ENCODE measurements at places on chromosomes 4 and X.

GRCh38 chr4:6226506-6226905 is 26.2 kb upstream of the JAKMIP1 start:
- H3K27me3 ChIP-seq = peaks cover 23% of the 10 kb centered on the region
- H3K27ac ChIP-seq = no peak overlapping the region
- no peak overlapping the region for H3K4me3 ChIP-seq
- H3K36me3 ChIP-seq = no peaks in the 10 kb centered on the region

DNA sequence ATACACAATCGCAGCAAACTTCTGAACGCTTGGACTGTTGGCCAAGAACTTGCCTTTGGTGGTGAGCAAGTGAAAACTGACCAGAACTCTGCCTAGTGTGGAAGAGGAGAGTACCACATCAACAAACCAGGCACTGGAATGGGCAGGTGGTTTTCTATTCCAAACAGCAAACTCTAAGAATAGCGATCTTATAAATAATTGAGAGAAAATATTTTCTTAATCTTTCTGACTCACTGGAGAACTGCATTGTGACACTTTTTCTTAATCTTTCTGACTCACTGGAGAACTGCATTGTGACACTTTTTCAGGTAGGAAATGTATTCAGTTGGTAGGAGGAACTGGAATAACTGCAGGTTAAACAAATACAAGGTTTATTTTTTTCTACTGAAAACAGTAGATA is 57.0 kb upstream of the SORBS2 start:
- no peak overlapping the region for H3K4me3 ChIP-seq
- no peaks in the 10 kb centered on the region for H3K36me3 ChIP-seq
- H3K27ac ChIP-seq = no peak overlapping the region
- no peaks in the 10 kb centered on the region for H3K4me1 ChIP-seq
- no peaks in the 10 kb centered on the region for H3K27me3 ChIP-seq

DNA sequence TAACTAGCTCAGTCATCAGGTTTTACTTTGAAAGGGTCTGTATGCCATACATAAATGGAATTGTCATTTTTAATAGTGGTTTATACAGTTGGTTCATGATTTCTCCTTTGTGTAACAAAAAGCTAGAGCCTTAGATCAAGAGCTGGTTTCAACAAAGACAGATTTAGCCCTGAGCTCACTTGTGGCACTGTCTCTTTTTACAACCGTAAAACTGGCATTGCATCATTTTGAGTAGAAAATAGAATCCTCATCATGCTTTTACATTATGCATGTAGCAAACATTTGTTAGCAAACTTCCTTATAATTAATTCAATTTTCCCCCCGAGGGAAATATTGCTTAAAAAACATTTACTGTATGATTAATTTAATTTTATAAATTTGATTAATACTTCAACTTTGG is 1871.5 kb downstream of the ARAP2 start:
- no peaks in the 10 kb centered on the region for H3K4me1 ChIP-seq
- H3K4me3 ChIP-seq = no peak overlapping the region
- no peak overlapping the region for H3K27ac ChIP-seq
- H3K27me3 ChIP-seq = no peaks in the 10 kb centered on the region

DNA sequence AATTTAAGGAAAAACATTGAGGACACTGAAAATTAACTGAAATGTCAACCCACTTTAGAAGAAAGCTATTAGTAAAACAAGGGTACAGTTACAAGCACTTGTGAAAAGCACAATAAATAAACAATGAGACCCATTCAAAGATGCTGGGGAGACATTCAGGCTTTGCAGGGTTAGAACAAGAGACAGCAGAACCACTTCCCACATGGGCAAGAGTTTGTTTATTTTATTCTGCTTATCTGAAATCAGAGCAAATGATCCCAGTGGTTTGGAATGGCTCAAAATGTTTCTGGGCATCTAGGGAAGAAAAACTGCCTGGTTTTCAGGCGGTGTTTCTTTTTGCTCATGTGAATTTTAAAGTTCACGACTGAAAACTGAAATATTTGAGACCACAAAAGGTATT is 42.4 kb downstream of the PPP3CA start:
- DNase-seq = no peak
- H3K4me3 ChIP-seq = no peak overlapping the region
- H3K27ac ChIP-seq = no peak overlapping the region
- no peaks in the 10 kb centered on the region for H3K27me3 ChIP-seq
- H3K36me3 ChIP-seq = no peaks in the 10 kb centered on the region
- peaks cover 32% of the 10 kb centered on the region for H3K4me1 ChIP-seq

DNA sequence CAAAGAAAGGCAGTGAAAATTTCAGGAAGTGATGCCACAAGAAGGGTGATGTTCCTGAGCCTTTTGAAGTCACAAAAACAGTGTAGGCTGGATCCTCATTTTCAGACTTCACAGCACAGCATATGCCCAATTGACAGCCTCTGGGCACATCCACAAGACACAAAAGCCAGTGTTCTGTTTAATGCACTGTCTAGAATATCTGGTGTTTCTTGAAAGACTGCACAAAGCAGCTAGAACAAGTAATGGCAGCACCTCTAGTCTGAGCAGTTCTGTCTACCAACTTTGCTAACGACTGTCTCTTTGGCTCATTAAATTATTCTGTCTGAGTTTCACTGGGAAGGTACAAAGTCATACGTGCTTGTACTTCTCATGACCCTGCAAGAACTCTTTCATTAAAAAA is 417.1 kb upstream of the GALNT7 start:
- no peaks in the 10 kb centered on the region for H3K27me3 ChIP-seq
- DNase-seq = no peak
- H3K27ac ChIP-seq = no peak overlapping the region
- no peaks in the 10 kb centered on the region for H3K4me1 ChIP-seq
- no peak overlapping the region for H3K4me3 ChIP-seq
- no peaks in the 10 kb centered on the region for H3K36me3 ChIP-seq

- no peak overlapping the region for H3K4me3 ChIP-seq
- no peak for DNase-seq
- H3K27me3 ChIP-seq = no peaks in the 10 kb centered on the region
- no peaks in the 10 kb centered on the region for H3K4me1 ChIP-seq
- no peak overlapping the region for H3K27ac ChIP-seq
Observed at GRCh38 chrX:95350774-95351488, 1333.7 kb upstream of the DIAPH2 start.

DNA sequence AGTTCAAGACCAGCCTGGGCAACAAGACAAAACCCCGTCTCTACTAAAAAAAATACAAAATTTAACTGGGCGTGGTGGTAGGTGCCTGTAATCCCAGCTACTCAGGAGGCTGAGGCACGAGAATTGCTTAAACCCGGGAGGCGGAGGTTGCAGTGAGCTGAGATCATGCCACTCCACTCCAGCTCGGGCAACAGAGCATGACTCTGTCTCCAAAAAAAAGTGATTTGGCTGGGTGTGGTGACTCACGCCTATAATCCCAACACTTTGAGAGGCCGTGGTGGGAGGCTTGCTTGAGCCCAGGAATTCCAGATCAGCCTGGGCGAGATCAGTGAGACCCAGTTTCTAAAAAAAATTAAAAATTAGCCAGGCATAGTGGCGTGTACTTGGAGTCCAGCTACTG is 4.1 kb downstream of the OPHN1 start:
- H3K4me1 ChIP-seq = no peaks in the 10 kb centered on the region
- H3K36me3 ChIP-seq = no peaks in the 10 kb centered on the region
- no peak overlapping the region for H3K27ac ChIP-seq
- H3K4me3 ChIP-seq = no peak overlapping the region

DNA sequence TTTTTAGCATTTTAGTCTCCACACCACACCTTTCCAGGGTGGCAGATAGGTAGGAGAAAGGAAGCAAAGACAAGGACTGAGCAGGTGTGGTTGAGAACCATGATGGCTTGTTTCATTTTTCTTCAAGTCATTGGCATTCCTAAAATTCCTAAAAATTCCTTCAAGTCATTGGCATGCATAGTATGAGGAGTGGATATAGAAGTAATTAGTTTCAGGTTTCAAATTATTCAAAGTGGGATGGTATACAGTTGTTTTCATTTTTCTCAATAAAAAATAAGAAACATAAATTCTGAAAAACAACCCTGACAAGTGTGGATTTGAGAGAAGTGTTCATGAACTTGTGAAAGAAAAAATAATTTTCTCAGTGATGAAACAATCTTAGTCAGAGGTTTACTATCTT is 22.3 kb upstream of the HERC3 start:
- no peaks in the 10 kb centered on the region for H3K4me1 ChIP-seq
- no peaks in the 10 kb centered on the region for H3K27me3 ChIP-seq
- no peaks in the 10 kb centered on the region for H3K36me3 ChIP-seq
- no peak overlapping the region for H3K27ac ChIP-seq
- no peak overlapping the region for H3K4me3 ChIP-seq

- no peak overlapping the region for H3K4me3 ChIP-seq
- no peaks in the 10 kb centered on the region for H3K36me3 ChIP-seq
- DNase-seq = no peak
- H3K27ac ChIP-seq = no peak overlapping the region
- H3K4me1 ChIP-seq = peaks cover 10% of the 10 kb centered on the region
- no peaks in the 10 kb centered on the region for H3K27me3 ChIP-seq
Observed at GRCh38 chr4:86036736-86037135, 323.1 kb downstream of the MAPK10 start.

DNA sequence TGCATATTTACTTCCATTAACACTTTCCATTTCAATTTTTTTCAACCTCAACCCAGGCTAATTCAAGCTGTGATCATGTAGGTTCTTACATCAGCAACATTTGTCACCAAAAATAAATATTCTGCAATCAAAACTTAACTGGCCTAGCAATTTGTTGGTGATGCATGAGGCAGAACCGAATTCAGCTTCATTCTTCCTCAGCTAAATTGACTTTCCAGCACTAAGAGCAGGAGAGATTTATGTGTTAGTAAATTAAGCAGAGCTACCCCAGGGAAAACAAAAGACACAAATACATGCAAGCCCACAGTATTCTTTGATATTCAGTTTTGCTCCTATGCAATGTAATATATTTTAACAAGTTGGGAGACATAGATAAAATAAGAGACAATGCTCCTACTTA is 208.7 kb upstream of the NDST3 start:
- no peaks in the 10 kb centered on the region for H3K27me3 ChIP-seq
- H3K4me1 ChIP-seq = no peaks in the 10 kb centered on the region
- DNase-seq = no peak
- H3K36me3 ChIP-seq = no peaks in the 10 kb centered on the region
- no peak overlapping the region for H3K27ac ChIP-seq
- H3K4me3 ChIP-seq = no peak overlapping the region

GRCh38 chrX:20681683-20682082 is 415.0 kb upstream of the RPS6KA3 start:
- no peaks in the 10 kb centered on the region for H3K27me3 ChIP-seq
- H3K36me3 ChIP-seq = no peaks in the 10 kb centered on the region
- DNase-seq = no peak
- no peak overlapping the region for H3K27ac ChIP-seq
- no peaks in the 10 kb centered on the region for H3K4me1 ChIP-seq

GRCh38 chrX:154515090-154515965 is 704 bp downstream of the FAM3A start:
- H3K27me3 ChIP-seq = no peaks in the 10 kb centered on the region
- peak; percentile 67 for DNase-seq
- no peaks in the 10 kb centered on the region for H3K4me1 ChIP-seq

DNA sequence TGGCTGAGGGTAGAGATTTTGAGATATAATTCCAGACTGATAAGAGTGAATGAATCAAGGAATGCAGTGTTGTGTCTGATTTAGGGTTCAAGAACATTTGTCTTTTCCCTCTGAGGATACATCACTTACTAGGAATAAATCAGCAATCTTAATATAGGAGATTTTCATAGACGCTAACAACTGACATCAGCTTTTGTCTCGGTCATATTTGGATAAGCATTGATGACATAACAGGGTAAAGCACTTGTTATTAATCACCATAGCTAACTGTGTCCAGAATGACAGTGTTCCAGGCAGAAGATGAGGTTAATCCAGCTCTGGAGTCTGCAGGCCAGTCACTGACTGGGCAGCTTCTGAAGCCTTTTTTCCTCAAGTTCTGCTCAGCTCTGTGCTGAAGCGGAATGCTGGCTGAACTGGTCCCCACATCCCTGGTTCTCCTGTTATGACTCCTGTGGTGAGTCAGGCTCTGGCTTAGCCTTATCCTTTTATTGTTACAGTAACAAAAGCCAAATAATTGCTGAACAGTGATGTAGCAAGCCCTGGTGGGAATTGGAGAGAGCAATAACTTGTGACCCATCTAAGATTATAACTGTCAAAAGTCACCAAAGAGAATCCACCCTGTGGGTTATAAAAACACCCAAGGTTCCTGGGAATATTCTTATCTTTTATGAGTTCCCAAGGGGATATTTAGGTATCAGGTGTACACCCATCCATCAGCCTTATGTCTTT is 41.8 kb downstream of the FNIP2 start:
- H3K27ac ChIP-seq = peak overlapping the region; percentile 58
- no peak overlapping the region for H3K4me3 ChIP-seq
- DNase-seq = no peak
- H3K4me1 ChIP-seq = peaks cover 74% of the 10 kb centered on the region
- H3K36me3 ChIP-seq = no peaks in the 10 kb centered on the region

DNA sequence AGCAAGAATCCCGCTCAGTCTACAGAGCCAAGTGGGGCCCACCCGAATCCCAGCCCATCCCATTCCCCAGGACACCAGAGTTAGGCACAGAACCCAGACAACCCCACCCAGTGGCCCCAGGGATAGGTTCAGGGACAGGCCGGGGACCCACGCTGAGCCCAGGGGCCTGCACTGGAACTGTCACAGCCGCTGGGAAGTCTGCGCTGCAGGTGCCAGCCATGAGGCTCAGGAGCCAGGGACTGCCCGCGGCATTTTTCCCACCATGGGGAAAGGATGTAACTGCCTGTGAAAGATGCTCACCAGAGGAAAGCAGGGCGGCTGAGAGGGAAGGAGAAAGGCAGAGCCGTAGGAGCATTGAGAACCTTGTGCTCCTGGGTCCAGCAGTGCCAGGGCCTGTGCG is 12.0 kb downstream of the EVC2 start:
- H3K27ac ChIP-seq = no peak overlapping the region
- DNase-seq = no peak
- H3K4me1 ChIP-seq = no peaks in the 10 kb centered on the region
- no peaks in the 10 kb centered on the region for H3K27me3 ChIP-seq

- no peak for DNase-seq
- H3K4me1 ChIP-seq = no peaks in the 10 kb centered on the region
- H3K4me3 ChIP-seq = no peak overlapping the region
- no peaks in the 10 kb centered on the region for H3K36me3 ChIP-seq
- no peak overlapping the region for H3K27ac ChIP-seq
- no peaks in the 10 kb centered on the region for H3K27me3 ChIP-seq
Observed at GRCh38 chr4:11746734-11747133, 318.0 kb upstream of the HS3ST1 start.

DNA sequence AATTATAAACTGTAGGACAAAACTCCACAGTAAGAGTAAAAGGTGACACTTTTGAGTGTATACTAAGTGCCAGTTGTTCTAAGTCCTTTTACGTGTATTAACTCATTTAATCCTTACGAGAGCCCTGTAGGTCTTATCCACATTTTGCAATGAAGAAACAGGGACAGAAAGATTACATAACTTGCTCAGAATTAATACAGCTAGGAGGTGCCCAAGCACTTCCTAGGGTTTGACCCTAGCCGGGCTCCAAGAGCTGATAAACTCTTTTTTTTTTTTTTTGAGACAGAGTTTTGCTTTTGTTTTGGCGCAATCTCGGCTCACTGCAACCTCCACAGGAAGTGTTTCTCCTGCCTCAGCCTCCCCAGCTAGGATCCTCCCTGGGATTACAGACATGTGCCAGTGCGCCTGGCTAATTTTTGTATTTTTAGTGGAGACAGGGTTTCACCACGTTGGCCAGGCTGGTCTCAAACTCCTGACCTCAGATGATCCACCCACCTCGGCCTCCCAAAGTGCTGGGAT is 110.4 kb downstream of the UBE2K start:
- no peak for DNase-seq
- H3K4me1 ChIP-seq = no peaks in the 10 kb centered on the region
- no peak overlapping the region for H3K27ac ChIP-seq
- H3K27me3 ChIP-seq = no peaks in the 10 kb centered on the region
